ENCODE measurements at places on chromosomes 5 and 9.

DNA sequence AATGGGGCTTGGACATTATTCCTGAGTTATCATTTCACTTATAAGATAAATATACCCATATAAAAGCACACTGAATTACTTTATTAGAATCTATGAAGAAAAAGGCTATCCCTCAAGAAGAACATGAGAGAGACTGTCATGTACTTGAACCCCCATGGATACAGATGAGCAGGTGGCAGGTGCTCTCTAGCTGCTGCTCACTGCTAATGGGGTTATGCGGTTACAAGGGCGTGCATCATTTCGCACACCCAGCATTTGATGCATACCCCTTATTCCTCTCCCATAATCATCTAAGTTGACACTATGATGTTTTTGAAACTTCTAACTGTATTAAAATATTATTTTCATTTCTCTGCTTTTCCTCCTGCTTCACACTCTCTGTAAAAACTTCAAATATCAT, 16.4 kb downstream of the ITK start:
- DNase-seq, result no peak

DNA sequence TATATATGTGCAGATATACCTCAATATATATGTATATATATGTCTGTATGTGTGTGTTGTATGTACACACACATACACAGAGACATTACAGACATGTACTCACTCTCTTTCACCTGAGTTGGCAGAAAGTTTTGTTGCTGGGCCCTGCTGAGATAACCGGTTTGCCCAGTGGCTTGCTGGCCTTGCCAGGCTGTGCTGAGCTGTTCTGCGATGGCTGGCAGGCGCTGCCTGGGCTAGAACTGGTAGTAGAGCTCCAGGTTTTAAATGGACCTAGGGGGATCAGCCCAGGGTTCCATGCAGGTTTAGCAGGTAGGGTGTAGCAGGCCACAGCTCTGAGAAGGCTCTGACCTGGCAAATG, 394.3 kb downstream of the GADD45G start:
- no peak for DNase-seq

DNA sequence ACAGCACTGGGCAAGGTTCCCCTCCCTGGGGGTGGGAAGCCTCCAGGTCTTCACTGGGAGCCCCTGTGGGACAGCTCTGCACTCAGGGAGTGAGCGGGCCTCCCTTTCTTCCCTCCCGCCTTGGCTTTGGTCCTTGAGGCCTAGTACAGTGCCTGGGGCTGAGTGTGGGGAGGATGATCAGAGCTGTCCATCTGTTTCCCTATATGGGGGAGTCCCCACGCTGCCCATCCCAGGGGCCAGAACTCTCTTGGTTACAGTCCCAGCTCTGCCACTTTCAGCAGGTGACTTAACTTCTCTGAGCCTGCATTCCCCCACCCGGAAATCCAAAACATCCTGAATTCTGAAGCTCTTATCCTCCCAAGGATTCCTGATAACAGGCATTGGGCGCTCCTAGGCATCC, 42.6 kb downstream of the DAB2IP start:
- no peak for DNase-seq

GRCh38 chr5:2680979-2681378, 70.5 kb downstream of the IRX2 start:
- no peak for DNase-seq

GRCh38 chr5:99169309-99169708, 240.5 kb upstream of the CHD1 start:
- no peak for DNase-seq

GRCh38 chr5:55994495-55994997, at the start of gene IL6ST:
Gene IL6ST, minus strand, starts transcription at chr5:55994963. Its CDS starts 18,685 bp downstream, at chr5:55976278.
- no peak for DNase-seq

DNA sequence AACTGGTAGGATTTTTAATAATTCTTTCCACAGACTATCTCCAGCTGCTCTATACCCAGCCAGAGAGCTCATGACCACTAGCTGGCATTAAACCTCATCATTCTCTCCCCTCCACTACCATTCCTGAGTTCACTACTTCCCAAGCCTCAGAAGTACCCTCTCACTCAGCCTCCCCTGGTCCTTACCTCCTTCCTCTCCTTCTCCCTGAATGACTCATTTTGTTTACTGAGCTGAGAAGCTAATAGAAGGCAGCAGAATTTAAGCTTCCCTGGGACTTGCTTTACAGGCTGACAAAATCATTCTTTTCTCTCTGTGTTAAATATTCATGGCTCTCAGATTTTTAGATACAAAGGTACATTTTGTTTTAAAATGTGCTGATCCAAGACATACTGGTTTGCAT, 305.4 kb downstream of the TLR4 start:
- DNase-seq, result no peak

GRCh38 chr5:71700803-71701202, 18.3 kb upstream of the CARTPT start:
- no peak for DNase-seq

DNA sequence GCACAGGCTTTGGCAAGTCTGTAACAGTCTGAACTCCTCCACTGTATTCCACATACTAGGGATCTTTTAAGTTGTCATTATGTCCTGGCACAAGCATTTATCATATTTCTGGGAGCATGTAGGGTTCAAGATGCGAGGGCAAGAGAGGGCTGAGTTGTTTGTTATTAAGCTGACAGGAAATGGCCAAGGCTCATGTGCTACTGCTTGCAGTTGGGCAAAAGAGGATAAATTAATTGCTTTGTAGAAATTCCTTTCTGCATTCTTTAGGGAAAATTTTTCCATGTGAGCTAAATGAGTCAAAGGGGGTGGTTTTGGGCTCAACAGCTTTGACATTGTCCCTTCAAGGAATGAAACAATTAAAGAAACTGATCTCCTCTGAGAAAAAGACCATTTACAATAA, 35.4 kb downstream of the DOCK8 start:
- DNase-seq, result no peak

- no peak for DNase-seq
Measured at GRCh38 chr9:127817881-127818434, 15.3 kb downstream of the FPGS start.

- peak; percentile 58 for DNase-seq
Measured at GRCh38 chr5:177588413-177588909, 3.5 kb upstream of the TMED9 start.

Data from HuH-7 (cell line).